ENCODE measurements at places on chromosomes 11 and 22.
A peak's percentile ranks its signal among the peaks of the same experiment; 100 is the strongest.

GRCh38 chr11:76759092-76759491, 24.1 kb upstream of the TSKU start:
- no peak for DNase-seq

DNA sequence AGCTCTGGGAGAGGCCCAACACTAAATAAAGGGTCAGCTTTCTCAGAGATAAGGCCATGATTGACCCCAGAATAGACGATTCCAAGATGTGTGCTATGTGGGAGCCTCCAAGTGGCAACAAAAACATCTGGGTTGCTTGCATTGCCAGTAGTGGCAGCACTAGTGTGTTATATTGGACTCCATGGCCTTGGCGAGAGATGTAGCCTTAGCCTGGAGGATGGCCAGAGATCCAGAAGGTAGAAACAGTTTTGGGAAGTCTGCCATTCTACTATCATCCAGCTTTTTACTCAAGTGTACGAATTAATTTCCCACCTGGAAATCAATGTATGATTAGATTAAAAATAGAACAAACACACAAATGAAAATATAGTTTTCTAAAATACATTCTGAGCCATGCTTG, 3.0 kb downstream of the OR8D4 start:
- DNase-seq = no peak

GRCh38 chr11:92022499-92022898, 202.1 kb upstream of the FAT3 start:
- no peak for DNase-seq

GRCh38 chr11:6931146-6931713, 5.0 kb downstream of the ZNF215 start:
- DNase-seq = no peak

DNA sequence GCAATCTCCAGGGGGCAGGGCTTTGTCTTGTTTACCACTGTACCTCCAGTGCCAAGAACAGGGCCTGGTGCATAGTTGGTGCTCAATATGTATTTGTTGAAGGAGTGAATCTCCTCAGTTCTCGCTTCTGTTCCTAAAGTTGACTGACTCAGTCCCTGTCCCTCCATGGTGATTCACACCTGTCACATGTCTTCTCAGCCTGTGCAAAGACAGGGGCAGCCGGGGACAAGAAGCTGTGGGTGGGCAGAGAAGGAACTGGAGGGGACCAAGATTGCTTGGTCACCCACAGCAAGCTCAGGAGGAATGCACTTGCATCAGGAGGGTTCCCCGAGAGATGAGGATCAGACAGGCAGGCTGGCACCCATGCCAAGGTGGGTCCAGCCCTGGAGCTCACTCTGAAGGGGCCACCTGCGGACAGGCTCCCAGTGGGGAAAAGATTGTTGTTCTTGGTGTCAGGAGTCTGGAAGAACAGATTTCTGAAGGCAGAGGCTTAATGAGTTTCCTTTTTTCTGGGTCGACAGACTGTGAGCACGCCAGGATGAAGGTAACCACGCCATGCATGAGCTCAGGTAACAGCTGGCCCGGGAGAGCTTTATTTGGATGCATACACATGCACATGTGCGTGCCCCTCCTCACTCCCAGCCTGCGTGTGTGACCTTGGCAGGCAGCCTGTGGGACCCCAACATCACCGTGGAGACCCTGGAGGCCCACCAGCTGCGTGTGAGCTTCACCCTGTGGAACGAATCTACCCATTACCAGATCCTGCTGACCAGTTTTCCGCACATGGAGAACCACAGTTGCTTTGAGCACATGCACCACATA, 16.9 kb downstream of the IL17RA start:
- DNase-seq = no peak

DNA sequence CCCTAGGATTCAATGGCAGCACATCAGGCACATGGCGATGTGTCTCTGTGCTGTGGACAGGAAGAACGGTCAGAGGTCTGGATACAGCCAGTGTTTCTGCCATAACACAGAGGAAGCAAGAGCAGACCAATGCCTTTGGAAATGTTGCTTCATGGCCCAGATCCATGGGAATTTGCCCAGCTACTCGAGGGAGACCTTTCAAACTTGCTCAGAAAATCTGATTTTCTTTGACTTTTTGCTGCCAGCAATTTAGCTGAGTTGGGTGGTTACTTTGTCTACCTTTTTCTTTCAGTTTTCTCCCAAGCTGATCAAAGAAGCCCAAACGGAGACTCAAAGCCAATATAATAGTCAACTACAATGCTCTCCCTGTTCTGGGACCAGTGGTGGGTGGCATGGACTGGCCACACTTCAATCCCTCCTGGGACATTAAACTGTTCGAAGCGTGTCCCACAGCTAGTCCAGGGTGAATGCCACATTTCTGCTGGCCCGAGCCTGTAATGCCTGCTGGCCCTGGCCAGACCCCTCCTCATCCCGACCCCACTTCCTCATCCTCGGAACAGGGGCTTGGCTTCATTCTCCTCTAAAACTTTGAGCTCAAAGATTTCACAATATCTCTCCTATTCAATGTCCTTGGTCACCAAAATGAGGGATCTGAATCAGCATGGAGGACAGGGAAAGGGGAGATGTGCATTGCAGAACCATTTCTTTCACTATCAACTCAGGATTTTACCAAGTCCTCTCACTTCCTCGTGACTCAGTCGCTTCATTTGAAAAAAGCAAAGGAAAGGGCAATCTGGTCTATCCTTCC, 93.3 kb downstream of the ABTB2 start:
- DNase-seq = no peak

DNA sequence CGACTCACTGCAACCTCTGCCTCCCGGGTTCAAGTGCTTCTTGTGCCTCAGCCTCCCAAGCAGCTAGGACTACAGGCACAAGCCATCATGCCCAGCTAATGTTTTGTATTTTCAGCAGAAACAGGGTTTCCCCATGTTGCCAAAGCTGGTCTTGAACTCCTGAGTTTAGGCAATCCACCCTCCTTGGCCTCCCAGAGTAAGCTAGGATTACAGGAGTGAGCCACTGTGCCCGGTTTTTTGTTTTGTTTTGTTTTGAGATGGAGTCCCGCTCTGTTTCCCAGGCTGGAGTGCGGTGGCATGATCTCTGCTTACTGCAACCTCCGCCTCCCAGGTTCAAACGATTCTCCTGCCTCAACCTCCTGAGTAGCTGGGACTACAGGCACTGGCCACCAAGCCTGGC, 41.0 kb downstream of the CELF1 start:
- no peak for DNase-seq

GRCh38 chr11:120424970-120425332, 86.6 kb upstream of the GRIK4 start:
- no peak for DNase-seq

- DNase-seq = no peak
Measured at GRCh38 chr11:32658639-32659406, 75.2 kb downstream of the EIF3M start.

DNA sequence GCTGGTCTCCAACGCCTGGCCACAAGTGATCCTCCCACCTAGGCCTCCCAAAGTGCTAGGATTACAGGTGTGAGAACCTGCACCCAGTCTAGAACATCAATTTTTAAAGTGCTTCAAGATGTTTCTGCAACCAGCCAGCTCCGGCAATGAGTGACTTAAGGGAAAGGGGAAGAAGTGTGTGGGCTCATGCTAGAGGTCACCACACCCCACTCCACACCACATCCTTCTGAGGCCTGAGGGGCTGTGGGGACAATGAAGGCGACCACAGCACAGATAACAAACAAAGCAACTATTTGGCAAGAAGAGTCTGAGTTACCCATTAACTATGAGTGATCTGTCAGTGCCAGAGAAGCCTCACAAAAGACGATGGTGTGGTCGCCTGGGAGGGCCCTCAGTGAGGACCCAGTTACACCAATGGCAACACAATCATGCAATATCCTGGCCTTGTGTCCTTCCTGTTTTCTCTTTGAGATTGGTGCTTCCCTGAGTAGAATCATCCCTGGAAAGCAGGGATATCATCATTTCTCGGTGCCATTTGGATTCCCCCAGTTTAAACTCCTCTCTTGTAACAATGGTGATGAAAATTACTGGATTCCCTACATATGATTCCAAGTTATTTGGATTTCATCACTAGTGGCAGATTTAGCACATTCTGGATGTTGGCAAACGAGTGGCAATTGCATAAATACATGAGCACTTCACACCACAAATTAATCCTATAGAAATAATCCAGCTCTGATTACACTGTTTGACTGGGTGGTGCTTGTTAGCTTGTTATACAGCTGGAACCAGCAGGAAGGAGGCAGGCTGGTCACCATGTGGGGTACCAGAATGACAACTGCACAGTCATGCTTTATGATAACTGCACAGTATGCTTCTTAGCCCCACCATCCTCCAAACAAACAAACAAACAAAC, 18.4 kb downstream of the ABTB2 start:
- DNase-seq = no peak

- no peak for DNase-seq
Measured at GRCh38 chr11:107696140-107696539, 15.7 kb downstream of the SLN start.

GRCh38 chr22:30089655-30089974, 9.4 kb downstream of the HORMAD2 start:
- DNase-seq = no peak

DNA sequence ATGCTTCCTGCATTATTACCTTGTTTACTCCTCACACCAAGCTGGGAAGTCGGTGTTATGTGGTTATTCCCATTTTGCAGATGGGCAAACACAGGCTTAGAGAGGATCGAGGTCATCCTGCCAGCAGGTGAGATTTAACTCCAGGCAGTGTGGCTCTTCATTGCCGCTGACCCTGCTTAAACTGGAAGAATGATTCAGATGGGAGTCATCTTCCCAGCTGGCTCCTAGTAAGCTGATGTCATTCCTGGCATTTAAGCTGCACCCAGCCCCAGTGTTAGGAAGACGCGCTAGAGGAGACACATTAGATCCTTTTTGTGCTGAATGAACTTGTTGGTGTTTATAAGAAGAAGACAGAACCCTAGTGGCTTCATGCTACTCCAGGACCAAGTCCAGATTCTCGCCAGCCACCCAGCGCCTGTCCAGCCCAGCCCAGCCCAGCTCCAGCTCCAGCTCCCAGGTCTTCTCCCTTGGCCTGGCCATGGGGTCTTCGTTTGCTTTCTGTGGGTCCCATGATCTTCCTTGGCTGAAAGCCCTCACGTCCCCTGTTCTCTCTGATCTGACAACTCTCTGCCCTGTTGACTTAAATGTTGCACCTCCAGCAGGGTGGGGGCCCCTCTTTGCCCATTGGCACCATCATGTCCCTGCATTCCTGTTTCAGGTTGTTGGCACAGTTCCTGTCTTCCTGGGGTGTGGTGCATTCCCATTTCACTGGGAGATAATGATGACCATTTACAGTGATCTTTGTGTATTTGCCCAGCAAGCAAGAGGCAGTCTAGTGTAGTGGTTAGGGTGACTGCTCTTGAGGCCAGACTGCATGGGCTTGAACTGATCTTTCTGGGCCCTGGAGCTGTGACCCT, 13.6 kb downstream of the PARVB start:
- no peak for DNase-seq

GRCh38 chr11:44205352-44205751, 104.6 kb downstream of the ALX4 start:
- no peak for DNase-seq

GRCh38 chr22:36563001-36563400, 34.0 kb upstream of the EIF3D start:
- no peak for DNase-seq

- no peak for DNase-seq
Measured at GRCh38 chr22:20946080-20946986, 20.7 kb upstream of the AIFM3 start.

- peak; percentile 33 for DNase-seq
Measured at GRCh38 chr11:14148653-14149273, 186.2 kb downstream of the SPON1 start.

DNA sequence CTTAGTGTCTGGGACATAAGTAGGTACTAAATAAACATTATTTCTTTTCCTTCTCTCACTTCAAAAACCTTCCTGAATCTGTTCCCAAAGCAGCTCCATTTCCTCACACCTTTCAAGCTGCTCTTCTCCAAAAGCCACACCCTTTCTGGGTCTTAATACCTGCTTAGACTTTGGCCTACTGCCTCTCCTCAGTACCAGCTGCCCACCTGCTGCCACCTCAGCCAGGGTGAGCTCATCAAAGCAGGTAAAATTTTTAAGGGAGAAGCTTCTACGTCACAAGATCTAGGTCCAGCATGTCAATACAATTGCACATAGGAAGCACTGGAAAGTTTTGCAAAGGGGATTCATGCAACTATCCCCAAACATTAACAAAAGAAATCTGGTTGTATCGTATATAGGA, 108.4 kb downstream of the RPL27A start:
- DNase-seq = no peak

- peak; percentile 56 for DNase-seq
Measured at GRCh38 chr11:57345555-57346211, 7.5 kb downstream of the P2RX3 start.

All from central memory CD4-positive, alpha-beta T cell (primary cell).